ENCODE measurements at places on chromosomes 13 and 19. TPM values are rescaled to one million over a fixed set of nuclear protein-coding genes. Genes with fewer than 3 reads are reported as not detected.

- no peak for DNase-seq
Observed at GRCh38 chr19:54477650-54478049, 4.6 kb upstream of the CDC42EP5 start.

GRCh38 chr13:20127262-20127561 lies 33.6 kb downstream of the GJA3 start:
- DNase-seq: no peak

GRCh38 chr19:43524922-43525835 lies 1.8 kb downstream of the ETHE1 start:
- DNase-seq: peak; percentile 58

DNA sequence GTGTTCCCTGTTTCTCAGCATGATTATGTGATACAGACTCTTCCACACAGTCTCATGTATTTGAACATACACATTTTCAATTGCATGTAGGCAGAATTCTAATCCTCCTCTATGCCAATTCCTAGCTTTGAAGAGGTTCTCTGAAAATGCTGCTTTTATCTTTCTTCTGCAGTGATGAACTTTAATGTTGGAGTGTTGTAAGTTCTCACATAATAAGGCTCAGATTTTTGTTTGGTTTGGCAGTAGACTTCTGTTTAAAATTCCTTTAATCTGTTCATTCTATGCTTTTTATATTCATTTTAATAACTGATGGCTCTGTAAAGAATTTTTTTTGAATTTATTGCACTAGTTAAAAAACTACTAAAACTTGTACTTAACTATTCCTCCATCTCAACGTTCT lies 225.8 kb downstream of the GGACT start:
- DNase-seq: no peak

- no peak for DNase-seq
Observed at GRCh38 chr13:59733744-59734143, 430.0 kb downstream of the DIAPH3 start.

- DNase-seq: no peak
Observed at GRCh38 chr13:98328511-98328910, 151.4 kb upstream of the RNF113B start.

The SKA3 gene
- total RNA-seq: 7.5 TPM

The LCP1 gene
- not detected for total RNA-seq

The VSTM1 gene
- total RNA-seq: not detected

Measured in dermis blood vessel endothelial cell (primary cell).